ENCODE measurements at places on chromosomes 12 and 14. TPM values are rescaled to one million over a fixed set of nuclear protein-coding genes. Genes with fewer than 3 reads are reported as not detected.

- no peak for DNase-seq
Measured at GRCh38 chr12:32266756-32267155, 132.6 kb upstream of the FGD4 start.

- DNase-seq: peak; percentile 58
Measured at GRCh38 chr14:100825713-100826331, at the start of gene MEG3. Gene MEG3 (plus strand): TSS chr14:100826118.

DNA sequence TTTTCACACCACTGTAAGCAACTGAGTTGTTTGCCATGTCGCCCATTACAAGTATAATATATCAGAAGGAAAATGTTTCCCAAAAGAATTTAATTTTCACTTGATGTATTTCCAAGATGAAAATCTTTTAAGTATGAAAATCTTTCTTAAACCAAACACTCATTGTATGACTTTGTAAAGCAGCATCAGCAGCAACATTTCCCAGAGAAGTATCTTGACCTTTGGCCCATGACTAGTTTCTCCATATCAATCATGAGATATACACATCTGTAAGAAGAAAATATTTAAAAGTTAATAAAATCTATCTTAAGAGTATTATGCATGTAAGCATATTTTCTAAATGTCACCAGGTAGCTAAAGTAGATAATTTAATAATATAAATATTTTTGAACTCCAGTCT lies 52.8 kb downstream of the ATP2B1 start:
- no peak for DNase-seq

GRCh38 chr14:61179796-61180398 lies 101.2 kb downstream of the TMEM30B start:
- DNase-seq: peak; percentile 82

DNA sequence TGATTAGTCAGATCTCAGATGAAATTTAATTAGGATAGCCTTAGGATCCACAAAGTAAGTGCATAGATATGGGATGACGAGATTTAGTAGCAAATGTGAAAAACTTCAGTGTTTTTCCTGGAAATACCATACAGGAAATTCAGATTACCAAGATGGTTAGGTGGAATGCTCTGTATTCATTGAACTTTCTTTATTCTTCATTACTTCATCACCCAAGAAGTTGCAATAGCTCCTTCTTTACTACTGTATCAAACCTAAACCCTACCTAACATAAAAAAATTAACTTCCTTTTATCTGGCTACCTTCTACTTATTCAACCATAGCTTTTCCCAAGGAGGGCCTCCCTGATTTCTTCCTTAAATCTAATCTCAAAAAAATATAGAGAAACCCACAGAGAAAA lies 100.4 kb downstream of the TTC6 start:
- DNase-seq: no peak

- DNase-seq: no peak
Measured at GRCh38 chr14:83535444-83535843, 1994.5 kb upstream of the FLRT2 start.

DNA sequence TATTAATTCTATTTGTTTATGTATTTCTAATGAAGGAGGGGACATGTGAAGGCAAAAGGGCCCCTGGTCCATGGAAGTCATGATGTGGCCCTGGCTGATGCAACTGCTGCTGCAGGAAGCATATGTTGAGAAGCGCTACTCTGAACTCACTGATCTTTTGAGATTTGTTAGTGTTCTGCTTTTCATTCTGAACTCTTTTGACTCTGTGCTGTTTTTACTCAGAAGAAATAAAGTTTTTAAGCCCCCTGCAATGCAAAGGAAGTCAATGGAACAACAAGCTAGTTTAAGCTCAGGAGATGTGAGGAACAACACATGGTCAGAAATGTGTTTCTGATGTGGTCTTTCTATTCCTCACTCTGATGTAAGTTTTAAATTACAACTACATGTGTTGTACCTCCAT lies 88.9 kb upstream of the BTG1 start:
- no peak for DNase-seq

GRCh38 chr14:53355581-53356112 lies 202.5 kb upstream of the DDHD1 start:
- peak; percentile 50 for DNase-seq

GRCh38 chr12:110906985-110907384 lies 13.4 kb downstream of the MYL2 start:
- DNase-seq: no peak

DNA sequence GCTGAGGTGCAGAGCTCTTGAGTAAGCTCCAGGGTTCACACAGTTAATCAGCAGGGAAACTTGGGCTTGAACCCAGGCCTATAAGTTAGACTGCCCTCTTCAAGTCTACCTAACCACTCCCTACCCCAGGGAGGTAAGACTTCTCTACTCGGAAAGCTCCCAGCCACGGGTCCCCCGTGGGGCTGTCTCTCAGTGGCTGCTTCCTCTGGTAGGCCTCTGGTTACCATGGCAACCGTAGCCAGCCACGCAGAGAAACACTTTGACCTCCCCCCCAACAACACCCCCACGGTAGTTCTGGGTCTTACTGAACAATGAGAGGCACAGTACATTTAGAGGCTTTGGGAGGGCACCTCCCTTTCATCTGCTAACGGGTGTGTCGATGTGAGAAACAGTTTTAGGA lies 245.2 kb downstream of the AACS start:
- DNase-seq: no peak

DNA sequence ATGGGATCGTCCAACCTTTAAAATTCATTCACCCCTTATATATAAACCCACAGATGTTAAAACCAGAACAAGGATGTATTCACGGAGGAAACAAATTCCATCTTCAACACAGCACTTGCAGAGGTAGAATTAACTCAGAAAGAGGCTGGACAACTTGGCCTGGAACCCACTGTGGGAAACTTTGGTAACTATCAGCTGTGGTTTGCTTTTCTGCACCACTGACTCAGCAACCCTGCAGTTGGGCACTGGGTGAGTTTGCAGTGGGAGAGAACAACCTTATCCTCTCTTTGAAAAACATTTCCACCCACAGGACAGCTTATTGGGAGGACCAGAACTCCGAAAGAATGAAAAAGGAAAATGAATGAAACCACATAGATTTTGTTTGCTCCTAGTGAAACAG lies 66.3 kb downstream of the ZNF664 start:
- peak; percentile 55 for DNase-seq

GRCh38 chr14:22600027-22600426 lies 1.9 kb downstream of the ABHD4 start:
- DNase-seq: no peak

DNA sequence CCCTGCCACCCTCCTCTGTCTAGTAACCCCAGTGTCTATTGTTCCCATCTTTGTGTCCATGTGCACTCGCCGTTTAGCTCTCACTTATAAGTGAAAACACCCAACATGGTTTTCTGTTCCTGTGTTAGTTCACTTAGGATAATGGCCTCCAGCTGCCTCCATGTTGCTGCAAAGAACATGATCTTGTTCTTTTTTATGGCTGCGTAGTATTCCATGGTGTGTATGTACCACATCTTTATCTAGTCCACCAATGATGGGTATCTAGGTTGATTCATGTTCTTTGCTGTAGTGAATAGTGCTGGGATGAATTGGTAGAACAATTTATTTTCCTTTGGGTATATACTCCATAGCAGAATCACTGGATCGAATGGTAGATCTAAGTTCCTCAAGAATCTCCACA lies 51.0 kb upstream of the RFLNA start:
- DNase-seq: no peak

DNA sequence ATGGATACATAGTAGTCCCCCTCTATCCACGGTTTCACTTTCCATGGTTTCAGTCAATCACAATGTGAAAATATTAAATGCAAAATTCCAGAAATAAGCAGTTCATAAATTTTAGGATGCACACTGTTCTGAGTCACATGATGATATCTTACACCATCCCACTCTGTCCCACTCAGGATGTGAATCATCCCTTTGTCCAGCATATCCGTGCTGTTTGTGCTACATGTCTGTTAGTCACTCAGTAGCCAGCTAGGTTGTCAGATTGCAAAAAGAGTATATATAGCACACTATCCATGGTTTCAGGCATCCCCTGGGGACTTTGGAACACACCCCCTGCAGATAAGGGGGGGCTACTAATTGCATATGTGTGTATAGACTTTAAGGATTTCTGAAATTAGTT lies 8.1 kb upstream of the NAA30 start:
- DNase-seq: peak; percentile 80

GRCh38 chr12:60101715-60102114 lies 505.9 kb downstream of the SLC16A7 start:
- DNase-seq: peak; percentile 79

- DNase-seq: no peak
Measured at GRCh38 chr12:113314121-113314529, 20.8 kb downstream of the SLC8B1 start.

GRCh38 chr12:106021516-106021915 lies 117.2 kb downstream of the NUAK1 start:
- DNase-seq: no peak

DNA sequence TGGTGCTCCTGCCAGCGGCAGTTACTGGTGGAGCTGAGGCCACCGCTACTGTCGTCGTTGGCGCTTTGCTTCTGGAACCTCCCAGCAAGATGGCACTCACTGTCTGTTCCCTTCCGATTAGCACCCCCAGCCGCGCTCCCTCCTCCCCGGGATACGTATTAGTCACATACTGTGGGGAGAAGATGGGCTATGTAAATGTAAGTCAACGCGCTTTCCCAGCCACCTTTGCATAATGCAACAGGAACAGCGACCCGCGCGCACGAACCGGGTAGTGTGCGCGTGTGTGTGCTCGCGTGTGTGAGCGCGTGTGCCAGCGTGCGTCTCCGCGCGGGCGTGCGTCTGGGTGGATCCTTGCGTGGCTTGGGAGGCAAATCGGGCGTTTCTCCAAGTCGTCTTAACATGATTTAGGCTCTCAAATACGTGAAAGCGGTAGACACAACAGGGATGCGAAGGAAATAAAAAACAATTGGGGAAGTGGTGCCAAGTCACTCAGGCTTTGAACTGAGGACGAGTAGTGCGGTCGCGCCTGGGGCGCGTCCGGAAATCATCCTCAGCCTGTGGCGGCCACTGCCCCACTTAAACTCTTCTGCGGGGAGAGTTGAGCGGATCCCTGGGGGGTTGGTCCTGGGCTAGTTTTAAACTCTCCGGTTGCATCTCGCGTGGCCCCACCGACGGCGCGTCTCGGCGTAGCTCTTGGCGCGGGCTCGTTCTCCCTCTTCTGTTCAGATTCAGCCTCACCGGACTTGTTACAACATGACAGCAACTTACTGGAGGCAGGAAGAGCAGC lies 1.8 kb downstream of the FLRT2 start:
- DNase-seq: no peak

DNA sequence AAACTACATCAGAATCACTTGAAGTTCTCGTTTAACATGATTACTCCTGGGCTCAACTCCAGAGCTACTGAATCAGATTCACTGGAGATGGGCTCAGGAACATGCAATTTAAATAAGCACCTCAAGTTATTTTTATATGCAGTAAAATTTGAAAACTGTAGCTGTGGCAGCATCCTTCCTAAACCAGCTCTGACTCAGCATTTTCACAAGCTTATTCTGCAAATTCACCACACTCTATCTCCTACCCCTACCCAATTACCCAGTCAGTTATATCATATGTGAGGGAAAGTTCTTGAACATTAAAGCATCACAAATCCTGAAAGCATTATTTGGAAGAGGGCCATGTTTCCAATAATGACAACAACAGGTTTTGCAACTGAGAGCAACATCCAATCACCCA lies 24.2 kb upstream of the LRRC9 start:
- no peak for DNase-seq

DNA sequence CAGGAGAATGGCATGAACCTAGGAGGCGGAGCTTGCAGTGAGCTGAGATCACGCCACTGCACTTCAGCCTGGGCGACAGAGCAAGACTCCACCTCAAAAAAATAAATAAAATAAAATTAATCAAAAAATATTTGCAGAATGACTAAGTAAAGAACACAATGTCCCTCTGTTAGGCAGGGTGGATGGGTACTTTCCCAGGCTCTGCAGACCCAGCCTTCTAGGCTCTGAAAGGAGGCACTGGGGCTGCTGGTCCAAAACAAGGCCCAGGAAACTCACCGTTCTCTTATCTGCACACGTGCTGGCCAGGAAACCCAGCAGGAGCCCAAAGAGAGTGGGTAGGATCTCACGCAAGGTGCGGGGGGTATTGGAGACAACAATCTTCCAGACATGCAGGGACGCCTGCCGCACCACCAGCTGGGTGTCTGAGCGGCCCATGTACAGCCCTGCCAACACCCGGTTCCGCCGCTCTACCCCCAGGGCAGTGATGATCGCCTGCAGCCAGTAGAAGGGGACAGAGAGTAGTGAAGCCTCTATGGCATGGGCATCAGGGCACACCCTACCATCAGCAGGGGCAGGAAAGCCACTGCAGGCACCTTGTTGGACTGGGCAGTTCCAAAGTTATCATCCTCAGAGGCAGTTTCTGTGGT lies 25.8 kb upstream of the RAB35 start:
- no peak for DNase-seq

- peak; percentile 9 for DNase-seq
Measured at GRCh38 chr14:78758333-78758732, 588.2 kb downstream of the NRXN3 start.

DNA sequence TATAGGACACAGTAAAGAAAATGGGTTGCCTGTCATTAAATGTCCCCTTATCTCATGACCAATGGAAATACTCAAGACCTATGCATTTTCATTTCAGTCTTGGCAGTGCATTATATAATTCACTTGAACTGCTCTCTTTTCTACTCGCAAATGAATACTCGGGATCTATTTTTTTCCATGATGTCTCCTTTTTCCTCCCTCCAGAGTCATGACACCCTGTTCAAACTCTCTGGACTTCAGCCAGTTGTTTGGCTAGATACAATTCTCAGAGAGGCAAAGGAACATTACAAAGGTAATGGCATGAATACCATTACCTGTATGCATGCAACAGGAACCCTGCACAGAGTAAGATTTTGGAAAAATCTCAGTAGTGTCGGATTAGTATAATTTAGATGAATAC lies 130.9 kb downstream of the GPR135 start:
- no peak for DNase-seq

DNA sequence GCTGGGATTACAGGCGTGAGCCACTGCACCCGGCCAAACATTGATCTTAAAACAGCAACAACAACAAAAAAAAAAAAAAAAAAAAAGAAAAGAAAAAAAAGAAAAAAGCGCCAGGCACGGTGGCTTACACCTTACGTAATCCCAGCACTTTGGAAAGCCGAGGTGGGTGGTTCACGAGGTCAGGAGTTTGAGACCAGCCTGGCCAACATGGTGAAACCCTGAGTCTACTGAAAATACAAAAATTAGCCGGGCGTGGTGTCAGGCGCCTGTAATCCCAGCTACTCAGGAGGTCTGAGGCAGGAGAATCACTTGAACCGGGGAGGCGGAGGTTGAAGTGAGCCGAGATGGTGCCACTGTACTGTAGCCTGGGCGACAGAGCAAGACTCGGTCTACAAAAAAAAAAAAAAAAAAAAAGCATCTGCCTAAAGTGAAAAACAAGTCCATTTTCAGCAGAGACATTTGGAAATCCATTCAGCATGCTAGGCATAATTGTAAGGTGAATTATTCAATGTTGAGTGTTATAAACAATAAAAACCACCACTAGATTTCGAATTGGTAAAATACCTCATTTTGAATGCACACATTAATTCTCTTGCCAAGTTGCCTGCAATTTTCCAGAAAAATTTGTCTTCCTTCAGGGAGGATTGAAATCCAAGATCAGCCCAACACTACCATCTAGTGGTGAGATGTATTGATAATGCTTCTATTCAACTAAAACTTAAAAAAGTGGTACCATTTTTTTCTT lies 8.0 kb upstream of the CERS5 start:
- peak; percentile 71 for DNase-seq

GRCh38 chr12:100576331-100577036 lies 3.0 kb downstream of the GAS2L3 start:
- peak; percentile 83 for DNase-seq

The OTUB2 gene
- 0.57 TPM for total RNA-seq

The KERA gene
- total RNA-seq: not detected

The LMNTD1 gene
- total RNA-seq: 2.2 TPM

The TOMM20L gene
- not detected for total RNA-seq

The GPR132 gene
- not detected for total RNA-seq

The STYK1 gene
- 5.9 TPM for total RNA-seq

All from M059J (cell line).